ENCODE measurements at places on chromosomes 3 and 15.

DNA sequence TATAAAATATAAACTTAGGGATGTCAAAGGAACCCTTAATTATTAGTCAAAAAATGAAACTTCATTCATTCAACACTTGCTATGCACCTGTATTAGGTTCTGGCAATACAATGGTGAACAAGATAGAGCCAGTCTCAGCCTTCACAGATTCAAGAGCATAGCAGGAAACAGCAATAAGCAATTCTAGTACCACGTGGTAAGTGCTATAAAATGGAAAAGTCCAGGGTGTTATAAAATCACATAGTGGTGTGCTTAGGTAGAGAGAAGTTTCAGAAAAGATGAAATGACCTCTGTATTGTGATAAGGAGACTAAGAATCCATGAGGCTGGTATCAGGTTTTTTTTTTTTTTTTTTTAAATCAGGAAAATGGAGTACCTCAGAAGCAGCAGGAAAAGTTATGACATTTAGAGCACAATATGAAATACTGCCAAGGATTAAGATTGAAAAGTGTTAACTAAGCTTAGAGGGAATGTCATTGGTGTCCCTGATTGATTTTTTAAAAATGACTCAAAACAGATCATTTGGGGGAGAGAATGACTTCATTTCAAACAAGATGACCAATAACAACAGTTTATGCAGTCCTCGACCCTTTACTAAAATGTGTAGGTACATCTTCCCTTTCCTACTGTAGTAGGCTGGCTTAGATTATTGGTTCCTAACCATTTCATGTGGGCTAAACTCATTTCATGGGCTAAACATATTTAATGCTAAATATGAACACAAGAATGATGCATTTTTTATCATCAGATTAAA is 5.0 kb downstream of the TOMM70 start:
- no peak for DNase-seq

DNA sequence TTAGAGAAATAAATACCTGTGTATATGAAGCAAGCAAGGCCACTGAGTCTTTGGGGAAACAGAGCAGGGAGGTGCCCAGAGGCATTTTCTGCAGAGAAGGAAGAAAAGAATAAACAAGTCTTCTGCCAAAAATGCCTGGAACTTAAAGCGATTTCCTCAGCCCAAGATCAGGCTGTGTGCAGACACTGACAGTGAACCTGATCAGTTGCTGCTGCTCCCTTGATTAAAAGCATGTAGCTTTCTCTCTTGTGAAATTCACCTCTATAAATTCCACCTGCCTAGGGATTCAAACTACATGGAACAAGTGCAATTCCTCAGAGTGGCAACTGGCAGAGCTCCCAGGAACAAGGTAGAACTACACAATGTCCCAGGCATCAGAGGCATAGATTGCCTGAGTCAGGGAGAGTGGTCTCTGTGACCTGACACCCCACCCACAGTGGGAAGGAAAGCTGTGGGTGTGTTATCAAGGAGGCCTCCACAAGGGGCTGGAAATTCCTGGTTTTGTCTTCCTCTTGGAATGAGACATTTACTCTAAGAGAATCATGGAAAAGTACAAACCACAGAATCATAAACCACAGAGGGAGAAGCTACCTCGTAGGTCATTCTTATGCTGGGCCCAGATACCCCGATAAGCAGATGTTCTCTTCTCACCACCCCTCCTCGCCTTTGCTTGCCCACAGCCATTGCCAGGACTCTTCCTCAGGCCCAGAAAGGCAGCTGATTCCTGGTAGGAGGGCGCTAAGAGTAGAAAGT is 1.8 kb upstream of the ZBTB38 start:
- DNase-seq = no peak

GRCh38 chr3:139319428-139320402 is 24.1 kb upstream of the MRPS22 start:
- peak; percentile 26 for DNase-seq

DNA sequence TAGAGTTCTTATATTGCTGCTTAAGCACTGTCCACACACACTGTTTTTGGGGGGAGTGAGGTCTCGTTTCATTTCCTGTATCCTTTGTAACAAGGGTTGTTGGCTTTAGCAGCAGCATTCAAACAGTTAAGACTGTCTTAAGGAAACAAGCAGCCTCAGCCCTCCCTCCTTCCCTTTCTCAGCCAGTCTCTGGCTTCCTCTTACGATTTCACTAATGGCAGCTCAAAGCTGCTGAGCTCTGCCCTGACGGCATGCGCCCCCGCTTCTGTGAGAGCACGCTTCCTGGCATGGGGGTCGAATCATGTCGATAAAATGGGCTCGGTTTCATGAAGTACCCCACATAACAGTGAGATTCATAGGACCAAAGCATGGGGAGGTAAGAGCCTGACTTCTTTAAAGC is 105.0 kb downstream of the KLHL25 start:
- DNase-seq = peak; percentile 75

DNA sequence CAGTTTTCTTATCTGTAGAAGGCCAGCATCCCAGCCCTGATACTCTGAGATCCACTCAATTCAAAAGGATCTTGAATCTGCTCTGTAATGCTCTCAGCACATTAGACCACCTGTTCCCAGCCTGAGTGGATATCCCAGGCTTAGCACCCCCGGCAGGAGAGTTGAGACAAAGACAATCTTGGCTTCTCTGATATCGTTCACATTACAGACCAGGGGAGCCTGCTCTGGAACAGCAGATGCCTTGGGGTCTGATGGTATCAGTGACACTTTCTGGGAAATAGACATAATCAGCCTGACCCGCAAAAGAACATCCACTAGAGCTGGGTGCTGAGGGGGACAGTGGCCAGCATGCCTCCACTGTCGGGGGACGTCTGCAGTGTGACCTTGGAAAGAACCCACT is 70.6 kb downstream of the BDH1 start:
- no peak for DNase-seq

DNA sequence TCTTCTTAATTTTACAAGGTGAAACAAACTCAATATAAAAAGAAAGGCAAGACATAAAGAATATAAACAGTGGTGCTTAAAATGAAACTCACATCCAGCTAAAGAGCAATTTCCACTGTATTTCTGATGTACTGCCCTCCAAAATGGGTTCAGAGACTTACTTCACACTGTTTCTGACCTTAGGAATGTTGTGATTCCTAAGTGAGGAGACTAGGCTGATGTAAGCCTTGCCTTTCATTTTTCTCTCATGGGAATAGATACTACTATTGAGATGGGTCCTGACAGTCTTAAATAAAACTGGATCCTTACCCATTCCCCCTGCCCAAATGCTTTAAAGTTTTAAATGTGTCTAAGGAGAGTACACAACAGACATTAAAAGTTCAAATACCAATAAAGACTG is 86.9 kb downstream of the CBLB start:
- DNase-seq = no peak

- DNase-seq = peak; percentile 33
Observed at GRCh38 chr3:45965253-45965652, 22.0 kb downstream of the CXCR6 start.

DNA sequence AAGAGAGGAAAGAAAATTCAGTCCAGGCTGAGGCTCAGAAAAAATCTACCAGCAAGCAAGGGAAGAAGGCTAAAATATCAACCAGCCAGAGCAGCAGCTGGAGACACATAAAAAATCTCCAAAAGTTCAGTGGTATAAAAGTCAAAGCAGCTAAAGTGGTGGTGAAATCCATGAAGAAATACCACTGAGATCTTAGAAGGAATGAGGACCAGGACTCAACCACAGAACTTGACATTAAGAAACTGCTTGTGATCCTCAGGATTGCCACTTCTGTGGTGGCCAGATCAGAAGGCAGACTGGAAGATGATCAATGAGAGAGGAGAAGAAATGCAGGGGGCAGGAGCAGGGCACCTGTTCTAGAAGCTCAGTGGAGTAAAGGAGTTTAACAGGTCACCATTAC is 22.5 kb downstream of the CNTN3 start:
- no peak for DNase-seq

DNA sequence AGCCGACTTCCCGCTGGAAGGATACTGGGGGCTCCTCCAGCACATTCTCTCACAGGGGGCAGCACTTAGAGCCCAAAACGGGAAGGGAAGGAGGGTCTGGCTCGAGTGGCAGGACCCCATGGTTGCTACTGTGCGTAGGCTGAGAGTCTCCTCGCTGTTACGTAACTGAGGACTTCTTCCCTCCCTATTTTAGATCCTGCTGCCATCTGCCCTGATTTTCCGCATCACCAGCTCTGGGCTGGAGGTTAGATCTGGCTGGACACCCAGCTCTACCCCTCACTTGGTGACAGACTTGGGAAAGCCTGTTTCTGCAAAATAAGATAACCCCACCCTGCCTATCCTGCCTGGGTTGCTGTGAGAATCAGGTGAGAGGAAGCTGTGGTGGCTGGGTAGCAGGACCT is 47.7 kb downstream of the BDH1 start:
- no peak for DNase-seq

DNA sequence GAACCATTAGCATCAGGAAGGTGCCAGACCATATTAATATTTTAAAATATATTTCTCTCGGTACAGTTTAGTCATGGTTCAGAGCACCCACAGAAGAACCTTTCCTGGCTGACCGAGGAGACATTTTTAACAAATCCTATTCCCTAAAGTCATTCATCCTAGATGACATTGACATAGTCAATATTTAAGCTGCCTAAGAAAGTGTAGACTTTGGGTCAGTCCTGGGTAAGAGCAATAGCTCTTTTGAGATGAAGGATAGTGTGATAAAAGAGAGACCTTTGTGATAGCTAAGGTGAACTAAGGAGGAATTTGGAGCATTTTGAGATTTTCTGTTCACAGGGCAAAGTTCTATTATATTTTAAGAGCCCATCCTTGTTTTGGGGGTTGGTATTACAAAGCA is 47.5 kb downstream of the ZNF609 start:
- no peak for DNase-seq

GRCh38 chr15:40309344-40309862 is 1.7 kb upstream of the PLCB2 start:
- no peak for DNase-seq

GRCh38 chr3:34504775-34505174 is 706.3 kb downstream of the PDCD6IP start:
- DNase-seq = no peak

DNA sequence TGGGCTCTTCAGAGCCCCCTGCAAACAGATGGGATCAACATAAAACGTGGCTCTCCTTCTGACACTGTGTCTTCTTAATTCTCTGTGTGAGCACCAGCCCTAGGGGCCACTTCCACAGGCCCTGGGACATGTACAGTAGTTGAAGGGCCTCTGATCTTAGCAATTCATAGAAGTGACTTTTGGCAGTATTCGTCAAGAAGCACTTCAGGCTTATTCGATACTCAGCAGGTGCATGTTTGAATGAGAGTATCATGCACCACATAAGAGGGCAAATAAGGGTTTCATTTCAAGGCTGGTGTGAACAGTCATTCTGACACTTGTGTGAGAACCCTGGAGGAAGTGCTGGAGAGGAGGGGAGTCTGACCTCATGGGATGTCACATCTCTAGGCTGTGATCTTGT is 113.9 kb downstream of the GABRG3 start:
- DNase-seq = no peak

DNA sequence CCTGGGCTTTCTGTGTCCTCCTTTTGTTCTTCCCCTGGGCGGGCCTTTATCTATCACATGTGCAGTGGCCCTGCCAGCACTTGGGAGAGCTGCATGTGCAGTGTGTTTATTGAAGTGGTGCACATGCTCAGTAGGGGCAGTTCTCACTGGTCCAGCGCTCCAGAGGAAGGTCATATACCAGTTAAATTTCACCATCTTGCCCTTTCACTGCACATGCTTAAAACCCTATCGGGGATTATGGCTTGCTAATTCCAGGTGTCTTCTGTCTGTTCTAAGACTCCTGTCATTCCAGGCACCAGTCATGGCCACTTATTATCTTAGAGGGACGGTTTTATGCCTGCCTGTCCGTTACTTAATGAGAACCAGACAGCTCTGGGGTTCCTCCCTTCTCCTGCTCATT is 52.2 kb downstream of the ROPN1B start:
- DNase-seq = no peak

- DNase-seq = peak; percentile 2
Observed at GRCh38 chr3:129618186-129618820, 11.8 kb upstream of the PLXND1 start.

DNA sequence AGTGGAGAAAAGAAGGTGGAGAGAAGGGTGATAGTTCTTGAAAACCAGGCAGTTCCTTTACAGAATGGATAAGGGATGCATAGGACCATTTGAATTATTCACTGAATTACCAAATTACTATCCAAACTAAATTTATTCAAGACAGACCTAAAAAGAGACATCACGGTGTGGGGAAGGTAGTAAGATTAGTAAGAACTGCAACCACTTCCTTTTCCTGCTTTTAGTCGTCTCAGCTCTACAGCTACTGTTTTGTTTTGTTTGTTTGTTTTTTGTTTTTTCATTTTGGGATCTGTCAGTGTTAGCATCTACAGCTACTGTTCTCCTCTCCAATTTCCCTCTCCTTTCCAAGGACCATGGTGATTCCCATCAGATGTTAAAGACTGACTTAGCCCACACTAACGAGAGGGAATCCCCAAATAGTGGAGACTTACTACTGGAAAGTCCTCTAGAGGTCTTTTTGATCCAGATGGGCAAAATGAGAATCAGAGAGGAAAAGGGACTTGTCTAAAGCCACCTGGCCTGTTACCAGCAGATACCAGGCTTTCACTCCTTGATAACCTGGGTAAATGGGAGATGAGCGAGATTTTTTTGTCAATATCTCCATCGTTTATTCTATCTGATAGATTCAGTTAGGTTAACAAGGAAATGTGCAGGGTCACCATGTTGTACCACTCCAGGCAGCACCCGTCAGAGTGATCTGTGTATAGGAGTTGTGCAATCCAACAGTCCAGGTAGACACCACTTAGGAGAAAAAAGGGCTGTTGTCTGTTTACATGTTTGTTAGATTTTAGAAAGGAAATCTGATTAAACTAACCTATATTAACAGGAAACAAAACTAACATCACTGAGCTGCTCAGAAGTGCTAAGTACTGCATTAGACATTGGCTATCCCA is 6.0 kb downstream of the HCLS1 start:
- no peak for DNase-seq

- no peak for DNase-seq
Observed at GRCh38 chr3:51873876-51874275, 1.5 kb downstream of the IQCF5 start.

DNA sequence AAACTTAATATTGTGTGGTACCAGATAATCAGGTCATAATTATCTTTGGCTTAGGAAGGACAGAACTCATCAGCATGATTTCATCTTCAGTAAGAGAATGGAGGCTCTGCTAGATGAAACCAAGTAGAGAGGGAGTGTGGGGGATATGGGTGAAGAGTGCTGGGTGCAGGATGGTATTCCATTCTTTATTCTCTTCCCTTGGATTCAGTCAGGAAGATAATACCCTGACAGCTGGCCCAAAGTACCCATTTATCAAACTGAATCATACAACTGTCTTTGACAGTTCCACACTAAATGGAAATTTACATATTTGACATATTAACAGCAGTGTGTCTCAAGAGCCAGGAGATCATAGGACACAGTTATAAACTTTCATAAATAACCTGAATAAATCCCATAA is 44.7 kb downstream of the GOLIM4 start:
- DNase-seq = no peak

- no peak for DNase-seq
Observed at GRCh38 chr3:36908647-36909180, 36.1 kb downstream of the TRANK1 start.

- peak; percentile 46 for DNase-seq
Observed at GRCh38 chr3:2156244-2156847, 57.7 kb downstream of the CNTN4 start.

GRCh38 chr3:169256796-169257522 is 406.6 kb downstream of the MECOM start:
- no peak for DNase-seq

- no peak for DNase-seq
Observed at GRCh38 chr3:126216416-126216815, 36.0 kb upstream of the ALDH1L1 start.
